Activated T-helper 1 cell treated with anti-CD3 and anti-CD28 coated beads, Interleukin-2, amount 50 U/mL, for 16 hours (primary cell): ENCODE measurements at places on chromosomes 7 and 10.

DNA sequence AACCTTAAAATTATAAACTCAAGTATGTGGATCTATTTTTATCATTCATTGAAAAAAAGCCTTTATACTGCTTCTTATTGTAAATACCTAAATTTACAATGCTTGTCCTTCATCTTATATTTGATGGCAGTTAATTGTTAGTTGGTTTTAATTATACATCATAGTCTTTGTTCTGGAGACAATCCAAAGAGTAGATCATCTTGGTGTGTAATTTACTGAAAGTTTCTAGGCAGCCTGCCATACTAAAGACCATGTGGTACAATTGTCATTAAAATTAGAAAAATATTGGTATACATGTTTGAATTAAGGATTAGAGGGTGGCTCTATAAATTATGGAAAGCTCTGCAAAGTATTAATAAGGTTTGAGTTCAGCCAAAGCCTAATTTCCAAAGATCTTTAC is 231.4 kb downstream of the KCND2 start:
- no peak for DNase-seq

DNA sequence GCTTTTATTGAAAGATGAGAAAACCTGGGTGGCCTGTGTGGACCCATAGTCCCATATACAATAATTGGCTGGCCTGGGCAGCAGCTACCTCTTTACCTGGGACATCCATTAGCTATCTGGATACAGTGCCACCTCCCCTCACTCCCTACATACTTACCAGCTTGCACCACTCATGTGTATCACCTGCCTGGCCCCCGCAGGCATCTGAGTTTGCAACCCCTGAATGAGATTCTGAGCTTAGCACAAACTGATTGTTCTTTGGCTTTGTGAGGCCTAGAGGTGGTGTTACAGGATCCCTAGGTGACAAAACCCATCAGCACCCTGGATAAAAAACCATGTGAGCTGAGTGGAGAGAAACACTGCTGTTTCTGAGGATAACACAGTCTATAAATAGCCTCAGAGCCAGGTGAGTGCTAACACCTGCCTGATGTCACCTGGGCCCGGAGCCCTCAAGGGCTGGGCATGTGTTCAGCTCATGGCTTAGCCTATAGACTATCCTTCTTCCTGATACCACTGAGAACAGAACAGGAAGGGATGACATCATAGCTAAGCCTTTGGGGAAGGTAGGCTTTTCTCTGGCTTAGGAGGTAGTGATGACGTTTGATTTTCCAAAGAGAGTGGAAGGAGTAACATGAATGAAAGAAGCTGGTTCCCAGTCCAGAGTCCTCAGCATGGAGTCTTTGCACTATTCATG is 2.6 kb upstream of the PPIF start:
- DNase-seq: no peak

DNA sequence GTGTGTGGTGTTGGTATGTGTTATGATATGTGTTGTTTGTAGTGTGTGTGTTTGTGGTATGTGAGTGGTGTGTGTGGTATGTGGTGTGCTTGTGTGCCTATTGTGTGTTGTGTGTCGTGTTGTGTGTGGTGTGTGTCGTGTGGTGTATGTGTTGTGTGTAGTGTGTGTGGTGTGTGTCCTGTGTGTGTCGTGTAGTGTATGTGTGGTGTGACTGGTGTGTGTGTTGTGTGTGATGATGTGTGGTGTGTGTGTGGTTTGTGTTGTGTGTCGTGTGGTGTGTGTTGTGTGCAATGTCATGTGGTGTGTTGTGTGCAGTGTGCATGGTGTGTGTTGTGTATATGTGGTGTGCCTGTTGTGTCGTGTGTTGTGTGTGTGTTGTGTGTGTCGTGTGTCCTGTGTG is 144.6 kb downstream of the DNAJB6 start:
- no peak for DNase-seq

DNA sequence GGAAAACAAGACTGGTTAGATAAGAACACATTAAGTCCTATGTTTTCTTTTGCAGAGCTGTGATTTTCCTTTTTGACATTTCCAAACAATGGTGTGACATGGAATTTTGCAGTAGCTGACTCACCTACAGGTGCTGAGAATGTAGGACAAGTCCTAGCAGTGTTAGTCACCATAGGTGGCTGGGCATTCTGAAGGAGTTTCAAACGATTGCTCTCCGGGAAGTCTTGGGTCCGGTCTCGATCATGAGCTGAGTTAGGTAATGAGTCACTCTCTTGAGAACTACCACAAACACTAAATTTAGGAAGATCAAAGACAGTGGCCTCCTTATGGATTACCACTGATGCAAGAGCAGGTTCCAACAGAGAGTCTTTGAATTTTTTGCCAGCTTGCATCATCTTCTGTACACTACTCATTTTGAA is 3.6 kb downstream of the FIGNL1 start:
- no peak for DNase-seq

GRCh38 chr10:32041290-32042028 is 14.8 kb downstream of the KIF5B start:
- DNase-seq: no peak

DNA sequence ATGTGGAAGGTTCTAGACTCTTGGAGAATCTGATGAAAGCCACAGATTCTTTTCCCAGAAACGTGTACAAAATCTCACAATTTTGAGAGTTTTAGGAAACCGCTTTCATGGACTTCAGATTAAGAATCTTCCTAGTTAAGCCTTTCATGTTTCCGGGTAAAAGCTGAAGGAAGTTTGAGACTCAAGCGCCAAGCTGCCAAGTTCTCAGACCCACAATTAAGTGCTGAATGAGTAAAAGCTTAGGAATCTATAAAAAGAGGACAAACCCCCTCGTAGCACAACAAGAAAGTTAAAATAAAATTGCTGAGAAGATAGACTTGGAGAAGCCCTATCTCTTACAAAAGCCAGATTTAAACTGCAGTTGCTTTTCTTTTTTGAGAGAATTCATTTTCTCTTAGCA is 99.6 kb downstream of the ST8SIA6 start:
- DNase-seq: no peak

DNA sequence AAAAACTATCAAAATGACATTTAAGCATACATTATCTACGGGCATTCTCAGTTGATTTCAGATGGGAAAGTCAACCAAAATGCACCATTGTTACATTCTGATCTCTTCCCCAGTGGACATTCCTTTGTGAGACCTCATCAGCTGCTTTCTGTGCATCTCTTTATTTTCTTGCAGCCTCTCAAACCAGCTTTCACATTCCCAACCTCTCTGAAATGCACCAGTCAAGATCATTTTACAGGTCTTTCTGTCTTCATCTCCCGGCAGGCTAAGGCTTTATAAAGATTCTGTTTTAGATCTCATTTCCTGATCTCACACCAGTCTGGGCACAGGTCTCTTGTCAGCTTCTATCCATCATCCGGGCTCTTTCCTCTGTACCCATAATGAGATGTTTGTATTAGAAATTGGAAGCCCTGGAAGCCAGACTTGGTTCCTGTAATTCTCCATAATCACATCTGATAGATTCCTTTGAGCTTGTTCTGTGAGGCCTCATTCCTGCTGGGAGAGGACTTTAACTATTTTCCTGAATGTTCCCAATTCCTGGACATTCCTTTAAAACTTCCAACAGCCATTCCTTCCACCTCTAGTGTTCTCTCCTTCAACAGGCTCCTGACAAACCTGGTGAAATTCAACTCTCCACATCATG is 44.3 kb upstream of the ARL4A start:
- DNase-seq: no peak

GRCh38 chr7:34652809-34653208 is 5.2 kb upstream of the NPSR1 start:
- no peak for DNase-seq

DNA sequence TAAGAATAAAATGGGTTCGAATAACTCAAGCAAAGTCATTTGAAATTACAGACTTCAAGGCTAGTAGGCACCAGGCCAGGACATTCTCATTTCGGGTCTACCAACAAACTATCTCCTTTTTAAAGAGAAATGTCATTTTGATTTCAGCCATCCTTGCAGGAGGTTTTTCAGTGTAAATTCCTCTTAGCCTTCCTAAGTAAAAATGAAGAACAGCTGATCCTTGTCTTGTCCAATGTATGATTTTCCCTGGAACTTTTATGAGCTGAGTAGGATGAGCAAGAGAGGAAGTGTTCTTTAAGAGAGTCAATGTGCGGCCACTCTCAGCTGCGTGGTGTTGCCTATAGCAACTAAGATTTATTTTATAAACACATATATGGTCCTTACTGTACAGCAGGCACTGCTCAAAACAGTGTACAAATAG is 110.1 kb downstream of the PLCE1 start:
- DNase-seq: no peak

DNA sequence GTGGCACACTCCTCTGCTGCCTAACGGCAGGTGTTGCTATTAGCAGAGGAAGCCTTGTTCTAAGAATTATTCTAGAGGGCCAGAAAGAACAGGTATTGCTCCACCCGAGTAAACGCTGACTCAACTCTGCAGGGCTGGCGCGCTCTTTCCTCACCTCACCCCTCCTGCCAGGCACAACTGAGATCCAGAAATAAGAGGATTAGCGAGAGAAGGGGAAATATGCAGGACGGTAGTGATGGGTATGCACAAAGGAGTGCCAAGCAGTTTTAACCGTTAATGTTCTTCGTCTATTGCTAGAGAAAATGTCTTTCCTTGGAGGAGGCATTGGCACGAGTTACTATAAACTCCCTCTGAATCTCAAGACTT is 369 bp upstream of the SCIN start:
- no peak for DNase-seq

DNA sequence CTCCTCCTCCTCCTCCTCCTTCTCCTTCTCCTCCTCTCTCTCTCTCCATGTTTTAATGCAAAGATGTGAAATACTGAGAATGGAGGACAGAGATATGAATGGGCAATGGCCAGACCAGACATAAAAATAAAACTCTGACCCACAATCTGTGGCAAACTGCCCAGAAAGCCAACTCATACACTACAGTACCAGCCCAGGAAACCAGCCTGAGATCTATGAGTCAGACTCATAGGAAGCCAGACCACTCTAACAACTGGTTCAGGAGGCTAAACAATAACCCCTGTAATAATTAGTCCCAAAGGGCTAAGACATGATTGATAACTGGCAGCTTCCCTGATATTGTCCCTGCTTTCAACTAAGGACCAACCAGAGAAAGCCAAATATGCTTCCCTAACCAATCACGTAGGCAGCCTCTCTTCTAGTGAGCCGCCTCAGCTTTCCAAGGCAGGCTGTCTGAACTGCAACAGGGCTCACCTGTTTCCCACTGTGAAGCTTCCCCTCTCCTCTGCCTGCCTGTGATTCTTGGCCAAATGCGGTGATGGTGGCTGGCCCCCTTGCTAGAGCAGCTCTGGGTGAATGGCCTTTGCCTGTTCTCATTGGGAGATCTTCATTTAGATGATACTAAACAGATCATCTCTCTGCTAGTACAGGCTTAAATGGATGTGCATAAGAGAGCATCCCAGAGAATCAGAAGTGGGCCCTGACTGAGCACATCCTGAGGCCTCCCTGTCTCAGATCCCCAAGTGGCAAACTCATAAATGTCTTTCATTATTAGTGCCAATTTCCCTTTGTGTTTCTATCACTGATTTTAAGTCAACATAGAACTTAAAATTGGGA is 817.6 kb downstream of the TNS3 start:
- DNase-seq: no peak

DNA sequence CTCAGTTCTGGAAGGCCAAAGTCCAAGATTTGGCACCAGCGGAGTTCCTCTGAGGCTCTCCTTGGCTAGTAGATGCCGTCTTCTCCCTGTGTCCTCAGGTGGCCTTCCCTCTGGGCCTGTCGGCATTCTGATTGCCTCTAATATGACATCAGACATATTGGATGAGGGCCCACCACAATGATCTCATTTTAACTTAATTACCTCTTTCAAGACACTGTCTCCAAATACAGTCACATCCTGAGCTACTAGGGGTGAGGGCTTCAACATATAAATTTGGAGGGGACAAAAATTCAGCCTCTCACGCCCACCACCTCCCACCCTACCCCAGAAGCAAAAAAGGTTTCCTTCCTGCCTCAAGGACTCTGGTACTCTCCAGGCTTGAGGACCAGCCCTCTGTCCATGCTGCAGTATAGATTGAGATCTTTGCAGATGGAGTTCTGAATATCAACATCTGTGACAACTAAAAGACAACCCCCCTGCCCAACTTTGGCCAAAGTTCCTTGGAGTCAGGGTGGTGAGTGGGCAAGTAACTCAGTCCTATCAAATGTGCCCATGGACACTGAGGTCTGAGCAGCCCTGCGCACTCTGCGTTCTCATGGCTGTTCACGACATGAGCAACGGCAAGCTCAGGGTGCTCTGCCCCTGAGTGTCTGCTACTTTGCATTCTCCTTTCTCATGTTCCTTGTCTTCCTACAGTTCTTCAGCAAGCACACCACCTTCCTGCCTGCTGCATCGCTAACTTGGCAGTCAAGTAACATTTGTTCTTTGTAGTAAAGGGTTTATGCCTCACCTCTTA is 11.5 kb downstream of the TMEM176B start:
- no peak for DNase-seq

DNA sequence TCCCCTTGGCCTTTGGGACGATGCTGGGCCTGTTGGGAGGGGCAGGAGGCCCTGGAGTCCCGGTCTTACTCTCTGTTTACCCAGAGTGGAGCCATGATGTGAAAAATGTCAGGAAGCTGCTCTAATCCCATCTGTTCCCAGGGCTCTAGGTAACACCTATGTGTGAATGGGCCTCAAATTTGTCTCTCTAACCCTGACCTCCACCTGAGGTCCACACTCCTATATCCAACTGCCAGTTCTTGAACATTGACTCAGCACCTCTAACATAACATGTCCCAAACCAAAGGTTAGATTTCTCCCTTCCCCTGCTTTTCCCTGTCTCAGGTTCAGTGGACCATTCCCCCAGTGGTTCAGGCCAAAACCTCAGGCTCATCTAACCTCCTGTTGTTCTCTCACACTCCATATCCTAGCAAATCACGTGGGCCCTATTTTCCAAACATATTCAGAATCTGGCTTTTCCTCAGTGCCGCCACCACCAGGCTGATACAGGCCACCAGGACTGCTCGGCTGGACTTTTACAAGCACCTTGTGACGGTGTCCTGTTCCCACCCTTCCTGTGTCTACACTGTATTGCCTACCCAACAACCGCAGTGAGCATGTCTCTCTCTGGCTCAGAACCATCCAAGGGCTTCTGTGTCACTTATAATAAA is 130.6 kb downstream of the ATXN7L1 start:
- DNase-seq: no peak

DNA sequence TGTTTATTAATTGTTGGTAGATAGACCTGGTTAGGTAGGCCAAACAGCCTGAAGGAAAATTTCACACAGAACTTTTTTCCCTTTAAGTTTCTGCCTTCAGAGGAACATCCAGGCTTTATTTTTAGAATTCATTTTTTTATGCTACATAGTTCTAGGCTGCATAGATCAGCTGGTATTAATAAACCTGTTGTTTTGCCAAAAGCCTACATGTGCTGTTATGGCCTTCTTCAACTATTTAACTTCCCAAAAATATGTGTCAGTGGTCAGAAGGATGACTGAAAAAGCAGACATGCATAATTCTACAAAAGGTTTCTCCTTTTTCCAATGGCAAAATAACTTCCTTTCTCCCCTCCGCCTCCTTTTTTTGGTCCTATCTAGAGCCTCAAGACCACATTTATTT is 303.0 kb upstream of the DKK1 start:
- no peak for DNase-seq

GRCh38 chr7:1934756-1935155 is 264.7 kb downstream of the ELFN1 start:
- DNase-seq: no peak
